ENCODE measurements at places on chromosomes 6 and 20.

GRCh38 chr20:48139262-48140041 is 354.2 kb upstream of the SULF2 start:
- no peak for ATAC-seq

DNA sequence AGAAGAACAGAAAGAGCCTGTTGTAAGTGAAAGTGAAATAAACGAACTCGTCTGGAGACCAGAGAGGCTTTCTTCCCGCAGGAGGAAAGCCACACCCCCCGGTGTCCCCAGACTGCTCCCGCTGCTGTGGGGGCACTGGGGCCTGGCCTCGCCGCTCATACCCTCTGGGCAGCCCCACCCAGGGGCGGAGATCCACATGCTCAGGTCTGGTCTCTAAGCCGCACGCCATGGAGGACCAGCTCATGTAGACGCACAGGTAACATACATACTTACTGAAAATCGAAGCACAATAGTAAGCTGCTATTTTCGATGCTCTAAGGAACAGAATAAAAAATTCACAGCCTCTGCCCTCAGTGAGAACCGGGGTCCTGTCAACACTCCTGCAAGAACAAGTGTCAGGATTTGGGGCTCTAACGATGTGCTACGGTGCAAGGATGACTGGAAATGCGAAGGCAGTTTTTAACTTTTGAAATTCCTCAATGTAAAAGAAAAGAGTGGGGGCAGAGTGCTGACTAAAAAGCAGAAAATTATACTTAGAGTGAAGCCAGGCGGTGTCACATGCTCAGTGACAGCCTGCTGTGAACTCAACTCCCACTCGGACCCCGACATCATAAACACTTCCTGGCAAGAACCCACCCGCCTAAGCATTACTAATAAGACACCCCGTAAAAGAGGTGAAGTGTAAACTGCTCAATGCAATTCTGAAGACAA is 110.5 kb downstream of the IRF4 start:
- ATAC-seq: peak; percentile 83

DNA sequence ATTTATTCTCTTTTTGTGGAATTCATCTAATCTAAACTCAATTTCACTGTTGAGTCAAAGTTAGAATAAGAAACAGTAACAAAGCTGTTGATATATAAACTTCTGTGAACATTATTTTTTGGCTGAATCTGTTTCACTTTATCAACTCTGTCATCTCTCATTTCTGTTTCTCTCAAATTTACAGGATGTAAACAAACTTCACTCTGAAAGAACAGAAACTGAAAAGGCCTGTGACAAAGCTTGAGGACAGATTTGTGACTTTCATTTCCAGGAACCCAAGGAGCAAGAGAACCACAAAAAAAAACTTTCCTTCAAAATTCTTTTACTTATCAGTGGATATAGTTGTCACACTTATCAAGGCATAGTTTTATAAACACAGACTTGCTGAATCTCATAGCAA is 447.9 kb upstream of the OPRM1 start:
- ATAC-seq: no peak

DNA sequence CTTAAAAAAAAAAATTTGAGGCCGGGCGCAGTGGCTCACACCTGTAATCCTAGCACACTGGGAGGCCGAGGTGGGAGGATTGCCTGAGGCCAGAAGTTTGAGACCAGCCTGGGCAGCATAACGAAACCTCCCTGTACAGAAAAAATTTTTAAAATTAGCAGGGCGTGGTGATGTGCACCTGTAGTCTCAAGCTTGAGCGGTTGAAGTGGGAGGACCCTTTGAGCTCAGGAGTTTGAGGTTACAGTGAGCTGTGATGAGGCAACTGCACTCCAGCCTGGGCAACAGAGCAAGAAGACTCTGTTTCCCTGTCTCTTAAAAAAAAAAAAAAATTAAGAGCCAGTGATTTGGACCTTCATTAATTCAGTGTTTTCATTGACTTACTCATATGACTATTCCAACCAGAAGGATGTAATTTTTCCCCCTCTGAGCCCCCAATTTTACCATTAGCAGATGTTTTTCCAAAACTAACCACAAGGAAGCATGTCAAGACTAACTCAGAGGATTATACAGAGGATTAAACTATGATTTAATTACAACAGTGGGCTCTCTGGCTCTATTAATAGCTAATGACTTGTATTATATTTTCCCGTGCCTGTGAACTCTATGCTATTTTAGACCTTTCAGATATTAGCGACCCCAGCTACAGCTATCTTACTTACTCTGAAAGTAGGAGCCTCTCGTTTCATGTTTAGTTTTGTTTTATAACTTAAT is 75.1 kb downstream of the ARID1B start:
- ATAC-seq: peak; percentile 65

DNA sequence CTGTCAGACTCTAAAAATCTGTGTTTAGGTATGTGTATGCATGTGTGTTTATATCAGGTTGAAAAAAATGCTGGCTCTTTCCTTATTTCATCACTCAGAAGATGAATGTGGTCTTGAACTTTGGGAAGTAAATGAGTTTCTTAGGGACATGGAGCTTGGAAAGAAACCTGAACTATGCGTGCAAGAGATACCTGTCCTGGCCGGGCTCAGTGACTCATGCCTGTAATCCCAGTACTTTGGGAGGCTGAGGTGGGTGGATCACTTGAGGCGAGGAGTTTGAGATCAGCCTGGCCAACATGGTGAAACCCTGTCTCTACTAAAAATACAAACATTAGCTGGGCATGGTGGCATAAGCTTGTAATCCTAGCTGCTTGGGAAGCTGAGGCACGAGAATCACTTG is 4.4 kb upstream of the GLP1R start:
- no peak for ATAC-seq

DNA sequence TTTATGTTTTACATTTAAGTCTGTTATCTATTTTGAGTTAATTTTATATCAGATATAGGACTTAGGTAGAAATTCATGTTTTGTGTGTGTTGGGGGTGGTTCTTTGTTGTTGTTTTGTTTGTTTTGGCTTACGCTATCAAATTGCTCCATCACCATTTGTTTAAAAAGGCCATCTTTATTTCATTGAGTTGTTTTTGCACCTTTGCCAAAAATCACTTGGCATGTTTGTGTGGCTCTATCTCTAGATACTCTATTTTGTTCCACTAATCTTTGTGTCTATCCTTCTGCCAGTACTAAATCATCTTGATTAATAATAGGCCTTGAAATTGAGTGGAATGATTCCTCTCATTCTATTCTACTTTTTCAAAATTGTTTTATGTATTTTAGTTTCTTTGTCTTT is 7.4 kb downstream of the CYP39A1 start:
- no peak for ATAC-seq

GRCh38 chr20:13231031-13231752 is 10.1 kb downstream of the ISM1 start:
- ATAC-seq: no peak

DNA sequence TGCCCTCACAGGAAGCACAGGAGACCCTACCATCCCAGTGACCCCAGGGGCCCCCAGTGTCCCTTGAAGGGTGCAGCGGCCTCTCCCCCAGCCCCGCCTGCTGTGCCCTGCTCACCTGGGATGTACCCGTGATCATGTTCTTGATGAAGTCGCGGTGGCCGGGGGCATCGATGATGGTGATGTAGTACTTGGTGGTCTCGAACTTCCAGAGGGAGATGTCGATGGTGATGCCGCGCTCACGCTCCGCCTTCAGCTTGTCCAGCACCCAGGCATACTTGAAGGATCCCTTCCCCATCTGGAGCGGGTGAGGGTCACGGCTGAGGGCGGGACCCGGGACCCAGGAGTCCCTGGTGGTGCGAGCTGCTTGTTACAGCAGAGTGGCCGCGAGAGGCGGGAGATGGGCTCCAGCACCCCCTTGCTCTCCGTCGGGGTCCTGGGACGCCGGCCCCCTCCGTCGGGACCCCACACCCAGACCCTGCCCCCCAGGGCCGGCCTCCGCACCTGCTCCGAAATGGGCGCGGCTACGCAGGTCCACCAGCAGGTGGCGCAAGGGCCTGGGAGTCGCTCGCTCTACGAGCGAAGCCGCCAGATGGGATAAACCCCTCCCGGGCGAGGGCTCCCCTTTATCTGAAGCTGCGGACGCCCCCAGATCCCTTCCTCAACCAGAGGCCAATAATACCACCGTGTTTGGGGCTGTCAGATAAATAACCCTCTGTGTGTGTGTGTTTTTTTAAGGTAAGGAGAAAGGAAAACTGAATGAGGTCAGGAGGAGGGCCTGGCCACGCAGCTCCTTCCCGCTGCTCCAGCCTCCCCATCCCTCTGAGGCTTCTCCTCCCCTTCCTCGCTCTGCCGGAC is 2.9 kb downstream of the EEF1A2 start:
- ATAC-seq: peak; percentile 52

- ATAC-seq: no peak
Observed at GRCh38 chr20:34720266-34720665, 16.1 kb downstream of the TP53INP2 start.

DNA sequence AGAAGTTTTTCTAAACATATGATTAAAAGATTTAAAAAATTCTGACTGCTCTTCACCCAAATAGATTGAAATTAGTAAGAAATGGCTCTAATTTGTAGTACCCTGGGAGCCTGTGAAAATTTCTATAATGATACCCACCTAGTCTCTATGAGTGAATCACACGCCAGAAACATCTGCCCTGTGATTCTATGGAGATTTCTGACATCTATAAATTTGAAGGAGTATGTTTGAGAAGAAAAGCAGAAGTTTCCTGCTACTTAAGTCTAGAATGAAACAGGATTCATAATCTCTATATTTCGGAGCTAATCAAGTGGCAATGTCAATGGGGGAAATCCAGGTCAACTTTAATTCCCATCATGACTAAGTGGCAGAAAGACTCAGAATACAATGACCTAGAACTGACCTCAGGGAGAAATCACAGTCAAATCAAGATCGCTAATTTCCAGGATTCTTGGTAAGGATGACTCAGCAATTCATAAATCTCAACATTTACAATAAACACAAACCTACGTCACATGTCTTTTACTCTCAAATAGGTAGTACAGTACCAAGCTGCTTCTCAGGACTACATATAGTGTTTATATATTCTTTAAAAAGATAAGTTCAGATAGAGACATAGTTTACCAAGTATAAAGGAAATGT is 186.2 kb upstream of the TNFAIP3 start:
- no peak for ATAC-seq

DNA sequence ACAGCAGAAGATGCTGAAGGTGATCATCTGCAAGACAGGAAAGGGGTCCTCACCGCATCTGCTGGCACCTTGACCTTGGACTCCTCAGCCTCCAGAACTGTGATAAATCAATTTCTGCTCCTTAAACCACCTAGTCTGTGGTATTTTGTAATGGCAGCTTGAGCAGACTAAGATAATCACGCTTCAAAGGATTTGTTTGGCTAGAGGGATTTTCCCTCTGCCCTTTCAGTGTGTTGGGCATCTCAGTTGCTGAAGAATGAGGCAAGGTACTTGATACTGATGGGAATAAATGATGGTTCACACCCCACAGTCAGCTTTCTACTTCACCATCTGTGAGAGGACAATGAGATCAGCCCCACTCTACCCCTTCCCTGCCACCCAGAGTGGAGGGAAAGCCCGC is 60.2 kb downstream of the ADAT2 start:
- ATAC-seq: no peak

- ATAC-seq: no peak
Observed at GRCh38 chr20:3760655-3761348, 6.8 kb downstream of the ADISSP start.

DNA sequence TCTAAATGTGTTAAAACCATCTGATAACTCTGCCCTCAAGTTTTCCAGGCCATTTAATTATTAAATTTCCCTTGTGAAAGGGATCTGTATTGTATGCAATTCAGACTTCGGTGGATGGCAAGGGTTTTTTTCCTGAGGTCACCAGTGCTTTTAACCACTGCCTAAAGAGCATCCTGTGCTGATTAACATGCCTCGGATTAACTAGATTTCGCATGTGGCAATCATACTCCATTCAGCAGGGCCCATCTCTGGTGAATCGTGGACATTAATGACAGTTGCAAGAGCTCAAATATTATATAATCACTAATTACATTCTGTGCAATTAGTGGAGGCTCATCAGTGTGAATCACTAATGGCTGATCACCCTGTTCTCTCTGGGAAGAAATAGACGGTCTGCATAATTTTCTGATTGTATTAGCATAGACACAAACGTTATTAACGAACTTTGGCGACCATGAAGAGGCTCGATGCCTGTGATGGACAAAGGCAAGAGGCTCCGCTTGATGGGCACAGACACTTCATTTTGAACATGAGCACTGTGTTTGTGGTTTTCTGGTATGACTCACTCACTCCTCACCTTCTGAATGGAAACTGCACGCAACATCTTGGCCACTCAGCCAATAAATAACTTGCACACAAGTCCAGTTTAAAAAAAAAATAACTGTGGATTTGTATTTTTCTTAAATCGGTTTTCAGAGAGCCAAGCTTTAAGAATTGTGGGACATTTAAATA is 31.4 kb downstream of the LINC00237 start:
- ATAC-seq: peak; percentile 66

DNA sequence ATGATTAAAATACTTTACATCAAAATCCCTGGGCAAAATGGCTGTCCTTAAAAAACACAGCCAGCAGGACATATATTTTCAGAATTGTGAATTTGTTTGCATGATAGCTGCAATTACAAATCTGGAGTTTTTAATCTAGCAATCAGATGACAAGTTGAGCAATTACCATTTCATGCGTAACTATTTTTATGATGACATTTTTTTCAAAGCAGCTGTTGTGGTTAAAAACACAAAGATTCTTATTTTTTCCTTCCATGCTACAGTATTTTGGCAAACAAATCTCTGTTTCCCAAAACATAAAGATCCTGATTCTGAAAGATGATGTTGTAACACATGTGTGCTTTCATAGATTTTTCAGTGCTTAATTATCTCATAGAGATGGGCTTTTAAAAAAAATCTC is 90.2 kb downstream of the PHACTR1 start:
- ATAC-seq: no peak

- no peak for ATAC-seq
Observed at GRCh38 chr6:35385457-35386202, 43.3 kb downstream of the PPARD start.

DNA sequence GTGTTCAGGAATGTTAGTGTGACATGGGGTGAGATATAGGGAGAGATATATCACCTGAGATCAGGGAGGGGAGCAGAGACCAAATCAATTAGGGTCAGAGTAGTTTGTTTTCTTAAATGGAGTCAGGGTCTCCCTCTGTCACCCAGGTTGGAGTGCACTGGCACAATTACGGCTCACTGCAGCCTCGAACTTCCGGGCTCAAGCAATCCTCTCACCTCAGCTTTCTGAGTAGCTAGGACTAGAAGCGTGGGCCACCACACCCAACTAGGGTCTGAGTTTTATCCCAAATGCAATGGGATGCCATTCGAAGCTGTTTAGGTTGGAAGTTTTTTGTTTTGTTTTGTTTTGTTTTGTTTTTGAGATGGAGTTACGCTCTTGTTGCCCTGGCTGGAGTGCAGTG is 3.1 kb upstream of the NCOA3 start:
- ATAC-seq: no peak

GRCh38 chr20:54058420-54059139 is 11.8 kb downstream of the BCAS1 start:
- ATAC-seq: peak; percentile 78

DNA sequence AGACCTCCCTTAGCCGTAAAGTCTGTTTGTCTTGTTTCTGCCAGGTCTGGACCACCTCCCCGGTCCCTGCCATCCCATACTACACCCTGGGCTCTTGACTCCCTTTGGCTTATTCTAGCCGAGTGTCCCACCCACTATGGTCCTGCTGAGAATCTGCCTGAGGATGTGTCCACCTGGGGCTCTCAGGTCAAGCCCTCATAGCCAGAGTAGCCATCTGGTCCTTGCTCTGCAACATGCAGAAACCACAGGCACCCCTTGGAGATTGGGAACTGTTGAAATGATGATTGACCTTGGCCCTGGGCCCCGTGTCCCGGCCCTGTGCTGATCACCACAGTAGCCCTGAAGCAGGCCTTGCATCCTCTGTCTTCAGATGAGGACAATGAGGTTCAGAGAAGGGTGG is 44.0 kb downstream of the VSTM2L start:
- ATAC-seq: no peak
